Stimulated activated CD4-positive, alpha-beta T cell treated with anti-CD3 and anti-CD28 coated beads, Interleukin-1b, Interleukin-23, amount 100 ng/mL, for 1 hour (primary cell): ENCODE measurements at places on chromosomes 3 and 15.

- DNase-seq: no peak
These were observed 582.8 kb downstream of the PDCD6IP start for GRCh38 chr3:34381243-34381642.

DNA sequence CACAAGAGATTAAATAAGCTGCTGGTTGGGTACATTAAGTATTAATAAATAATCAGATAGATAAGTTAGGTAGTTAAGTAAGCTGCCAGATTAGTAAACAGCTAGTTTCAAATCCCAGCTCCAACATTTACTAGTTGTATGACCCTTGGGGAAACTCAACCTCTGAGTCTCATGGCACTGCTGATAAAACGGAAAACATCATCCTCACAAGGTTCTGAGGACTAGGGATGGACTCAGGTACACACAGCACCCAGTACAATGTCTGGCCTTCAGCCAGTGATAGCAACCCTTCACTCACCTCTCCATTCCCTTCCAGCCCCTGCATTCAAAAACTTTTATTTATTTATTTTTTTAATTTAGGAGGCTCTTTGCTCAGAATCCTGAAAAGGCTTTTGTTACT, 32.3 kb downstream of the B3GNT5 start:
- DNase-seq: no peak

- no peak for DNase-seq
These were observed 113.5 kb upstream of the GALNT15 start for GRCh38 chr3:16060945-16061344.

GRCh38 chr3:42961633-42962032, 17.5 kb upstream of the GASK1A start:
- no peak for DNase-seq

GRCh38 chr15:23835953-23836352, 148.8 kb upstream of the NDN start:
- no peak for DNase-seq
